ENCODE measurements at places on chromosomes 1 and 21.

DNA sequence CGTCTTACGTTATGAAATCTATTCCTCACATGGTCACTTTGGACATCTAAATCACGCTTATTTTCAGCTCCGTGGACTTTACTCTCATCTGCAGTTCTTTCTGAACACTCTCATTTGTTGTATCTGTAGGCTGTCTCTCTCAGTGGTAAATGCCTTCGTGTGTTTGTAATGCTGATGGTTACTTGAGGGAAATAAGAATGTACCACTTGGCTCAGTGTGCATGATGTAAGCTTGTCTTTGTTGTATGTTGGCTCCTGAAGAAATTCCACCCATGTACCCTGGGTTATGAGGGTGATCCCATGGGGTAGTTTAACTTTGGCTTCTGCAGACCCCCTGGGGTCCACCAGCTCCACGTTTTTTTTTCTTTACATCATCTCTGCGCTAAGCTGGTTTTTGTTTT lies 378.4 kb downstream of the SETD4 start:
- no peak for DNase-seq

GRCh38 chr1:31548534-31548906 lies 27.8 kb upstream of the TINAGL1 start:
- DNase-seq = no peak

DNA sequence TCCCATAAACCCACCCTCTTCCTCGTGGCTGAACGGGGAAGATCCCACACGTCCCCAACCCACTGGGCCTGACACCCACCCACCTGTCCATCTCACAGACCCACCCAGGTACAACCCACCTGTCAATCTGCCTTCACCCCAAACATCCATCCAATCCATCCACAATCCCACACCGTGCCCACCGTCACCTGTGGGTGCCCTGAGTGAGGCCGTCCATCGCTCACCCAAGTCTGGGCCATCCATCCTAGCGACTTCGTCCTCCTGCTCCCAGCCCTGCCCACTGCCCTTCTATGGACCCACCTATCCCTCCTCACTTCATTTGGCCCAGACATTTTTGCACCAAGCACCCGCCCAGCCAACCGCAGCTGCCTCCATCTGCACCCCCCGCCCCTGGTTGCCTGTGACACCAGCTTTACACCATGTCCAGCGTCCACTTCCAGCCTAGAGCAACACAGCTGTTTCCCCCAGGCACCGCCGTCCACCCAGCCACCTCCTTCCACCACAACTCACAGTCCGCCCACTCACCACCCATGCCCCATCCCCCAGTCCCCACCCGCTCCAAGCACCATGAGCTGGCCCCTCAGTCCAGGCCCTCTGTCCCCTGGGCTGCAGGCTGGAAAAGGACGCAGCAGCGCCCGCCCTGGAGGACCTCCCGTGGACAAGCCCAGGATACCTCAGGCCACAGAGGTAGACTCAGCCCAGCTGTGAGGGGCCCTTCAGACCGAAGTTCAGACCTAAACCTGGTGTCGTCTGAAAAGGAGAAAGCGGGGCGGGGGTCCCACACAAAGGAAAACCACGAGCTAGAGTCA lies 7.7 kb downstream of the TTLL10 start:
- DNase-seq = no peak

DNA sequence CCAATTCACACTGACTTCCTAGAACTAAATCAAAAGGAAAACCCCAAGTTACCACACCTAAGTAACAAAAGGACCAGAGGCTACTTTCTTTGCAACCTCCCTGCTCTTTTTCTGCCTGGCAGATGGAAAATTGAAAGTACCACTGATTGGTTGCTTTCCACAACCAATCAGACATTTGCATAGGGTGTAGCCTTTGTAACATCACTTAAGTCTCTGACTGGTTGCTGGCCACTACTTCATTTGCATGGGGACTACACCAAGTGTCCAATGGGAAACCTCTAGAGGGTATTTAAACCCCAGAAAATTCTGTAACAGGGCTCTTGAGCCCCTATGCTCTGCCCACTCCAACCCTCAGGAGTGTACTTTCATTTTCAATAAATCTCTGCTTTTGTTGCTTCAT lies 365.0 kb downstream of the LTN1 start:
- no peak for DNase-seq

DNA sequence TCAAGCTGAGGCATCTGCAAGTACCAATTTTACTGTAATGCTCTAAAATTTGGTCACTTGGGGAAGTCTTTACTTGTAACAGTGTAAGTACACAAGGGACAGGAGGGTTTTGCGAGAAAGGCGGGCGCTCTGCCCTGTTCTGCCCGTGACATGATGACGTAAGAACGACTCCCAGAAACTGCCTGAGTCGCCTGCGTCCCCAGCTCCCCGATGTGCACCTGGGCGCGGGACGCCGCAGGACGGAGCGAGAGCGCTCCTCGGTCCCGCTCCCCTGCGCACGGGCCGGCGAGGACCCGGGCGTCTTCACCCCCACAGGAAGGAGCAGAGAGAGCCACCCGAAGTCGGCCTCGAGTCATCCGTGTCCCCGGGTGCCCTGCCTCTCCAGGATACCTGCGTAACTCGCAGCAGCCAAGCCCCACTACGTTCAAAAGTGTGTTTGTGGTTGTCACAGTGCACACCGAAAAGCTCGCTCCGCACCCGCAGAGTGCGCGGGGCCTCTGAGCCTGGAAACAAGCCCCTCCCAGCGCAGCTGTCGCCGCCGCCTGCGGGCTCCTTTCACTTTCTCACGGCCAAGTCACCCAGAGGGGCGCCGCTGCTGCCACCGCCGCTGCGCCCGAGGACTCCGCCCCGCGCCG lies 3.3 kb upstream of the ZBTB18 start:
- no peak for DNase-seq

GRCh38 chr1:220044678-220045355 lies 1.5 kb downstream of the EPRS1 start:
- DNase-seq = no peak

GRCh38 chr1:191912517-191912916 lies 245.7 kb upstream of the RGS18 start:
- no peak for DNase-seq

GRCh38 chr1:69824932-69825331 lies 257.2 kb downstream of the LRRC7 start:
- DNase-seq = no peak

- DNase-seq = no peak
Observed at GRCh38 chr1:23387494-23387893, 17.9 kb upstream of the ZNF436 start.

GRCh38 chr1:155130272-155131006 lies 2.8 kb downstream of the EFNA1 start:
- DNase-seq = no peak

GRCh38 chr1:180094705-180095295 lies 59.9 kb upstream of the QSOX1 start:
- no peak for DNase-seq

DNA sequence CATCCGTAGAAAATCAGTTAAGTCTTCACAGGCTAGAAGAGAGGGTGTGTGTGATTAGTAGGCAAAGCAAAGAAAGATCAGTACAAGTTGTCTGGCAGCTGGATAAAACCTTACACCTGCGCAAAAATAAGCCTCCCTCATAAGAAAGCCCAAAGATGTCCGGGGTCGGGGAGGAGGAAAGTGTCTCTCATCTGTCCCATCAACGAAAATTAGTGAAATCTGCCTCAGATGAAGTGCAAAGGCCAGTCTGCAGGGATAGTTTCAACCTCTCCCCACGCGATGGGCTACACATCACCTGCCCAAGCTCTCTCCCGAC lies 333.9 kb downstream of the SRGAP2C start:
- no peak for DNase-seq

- no peak for DNase-seq
Observed at GRCh38 chr1:200681231-200681630, 11.5 kb upstream of the DDX59 start.

DNA sequence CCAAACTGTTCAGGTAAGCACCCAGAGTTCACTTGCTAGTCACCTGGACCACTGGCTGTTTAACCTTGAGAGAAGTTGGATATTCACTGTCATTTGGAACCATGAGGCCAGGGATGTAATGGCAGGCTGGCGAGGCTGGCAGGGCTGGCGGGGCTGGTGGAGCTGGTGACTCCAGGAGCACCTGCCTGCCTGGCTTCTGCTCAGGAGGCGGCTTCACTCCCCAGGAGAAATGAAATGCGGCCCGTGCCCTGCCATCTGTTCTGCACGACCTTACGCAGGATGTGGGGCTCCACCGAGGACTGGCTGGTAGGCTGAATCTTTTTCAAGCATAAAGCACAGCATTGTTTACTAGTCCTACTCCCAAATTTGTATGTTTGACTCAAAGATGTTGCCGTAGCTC lies 22.7 kb upstream of the MX1 start:
- no peak for DNase-seq

GRCh38 chr1:162177126-162177525 lies 107.6 kb downstream of the NOS1AP start:
- no peak for DNase-seq

DNA sequence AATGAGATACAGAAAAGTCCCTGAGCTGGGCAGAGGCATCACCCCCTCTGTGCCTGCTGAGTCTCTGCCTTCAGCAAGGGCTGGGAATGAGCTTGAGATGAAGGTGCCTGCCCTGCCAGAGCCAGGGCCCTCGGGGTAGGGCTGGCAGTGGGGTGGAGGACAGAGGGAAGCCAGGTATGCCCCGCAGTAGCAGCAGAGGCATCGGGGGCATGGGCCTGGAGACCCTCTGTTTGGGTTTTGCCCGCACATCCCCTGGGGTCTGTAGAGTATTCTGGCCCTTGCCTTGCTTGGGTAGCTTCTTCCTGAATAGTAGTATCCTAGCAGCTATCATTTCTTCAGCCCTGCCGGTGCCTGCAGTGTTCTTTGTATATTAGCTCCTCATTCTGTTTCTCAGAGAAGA lies 33.0 kb downstream of the QSOX1 start:
- DNase-seq = no peak

GRCh38 chr1:27395441-27396195 lies 3.2 kb downstream of the GPR3 start:
- peak; percentile 90 for DNase-seq

DNA sequence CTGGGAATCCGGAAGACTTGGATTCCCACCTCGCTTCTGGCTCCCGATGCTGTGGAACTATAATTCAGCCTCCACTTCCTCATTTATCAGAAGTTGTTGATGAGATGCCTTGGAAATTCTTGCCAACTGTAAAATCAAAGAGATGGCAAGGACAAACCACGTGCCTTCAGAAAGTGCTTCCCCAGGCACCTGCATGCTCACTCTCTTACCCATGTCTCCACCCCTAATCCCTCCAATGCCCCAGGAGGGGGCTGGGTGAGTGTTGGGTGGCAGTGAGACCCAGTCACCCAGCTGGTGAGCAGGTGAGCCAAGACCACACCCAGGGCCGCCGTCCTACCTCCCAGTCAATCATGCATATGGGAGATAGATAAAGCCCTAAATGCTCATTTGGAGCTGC lies 160.8 kb downstream of the PSMG1 start:
- no peak for DNase-seq

GRCh38 chr1:10740123-10740522 lies 56.3 kb downstream of the CASZ1 start:
- DNase-seq = no peak
